CD4-positive, alpha-beta T cell treated with Interleukin-17A for 1 hour (primary cell): ENCODE measurements at places on chromosomes 2 and 18.

DNA sequence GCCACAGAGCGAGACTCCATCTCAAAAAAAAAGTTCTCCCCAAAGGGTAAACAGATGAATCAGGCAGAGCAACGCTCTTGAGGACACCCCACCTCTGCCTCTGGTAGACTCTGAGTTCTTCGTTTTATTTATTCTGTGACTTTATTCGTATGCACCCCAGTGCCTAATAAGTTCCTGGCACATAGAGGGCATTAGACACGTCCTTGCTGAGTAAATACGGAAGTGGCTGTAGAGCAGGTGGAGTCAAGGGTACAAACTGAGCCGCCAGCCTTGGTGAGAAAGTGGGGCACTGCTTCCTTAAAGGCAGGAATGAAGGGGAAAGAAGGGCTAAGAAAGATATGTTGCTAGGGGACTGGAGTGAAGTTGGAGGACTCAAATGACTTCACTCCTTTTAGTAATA, 12.9 kb downstream of the SULT1C2 start:
- DNase-seq: no peak

DNA sequence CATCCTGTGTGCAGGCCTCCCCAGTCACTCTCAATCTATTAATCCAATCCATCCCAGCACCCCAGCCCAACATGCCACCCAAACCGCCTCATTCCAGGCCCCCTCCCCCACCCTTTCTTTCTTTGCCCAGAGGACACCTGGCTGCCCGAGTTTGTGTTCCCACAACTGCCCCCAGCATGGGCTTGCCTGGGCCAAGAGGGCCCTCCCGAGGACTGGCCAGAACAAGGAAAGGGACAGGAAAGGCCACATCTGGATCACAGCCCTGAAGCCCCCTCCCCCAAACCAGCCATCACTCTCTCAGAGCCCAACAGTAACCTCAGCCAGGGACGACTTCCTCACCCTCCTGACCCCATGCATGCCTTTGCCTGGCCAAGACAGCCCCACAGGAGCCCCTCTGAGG, 1.2 kb downstream of the TNS1 start:
- no peak for DNase-seq

- no peak for DNase-seq
Measured at GRCh38 chr2:60479226-60480088, 74.0 kb downstream of the BCL11A start.

GRCh38 chr2:46158661-46159060, 138.5 kb upstream of the EPAS1 start:
- no peak for DNase-seq

DNA sequence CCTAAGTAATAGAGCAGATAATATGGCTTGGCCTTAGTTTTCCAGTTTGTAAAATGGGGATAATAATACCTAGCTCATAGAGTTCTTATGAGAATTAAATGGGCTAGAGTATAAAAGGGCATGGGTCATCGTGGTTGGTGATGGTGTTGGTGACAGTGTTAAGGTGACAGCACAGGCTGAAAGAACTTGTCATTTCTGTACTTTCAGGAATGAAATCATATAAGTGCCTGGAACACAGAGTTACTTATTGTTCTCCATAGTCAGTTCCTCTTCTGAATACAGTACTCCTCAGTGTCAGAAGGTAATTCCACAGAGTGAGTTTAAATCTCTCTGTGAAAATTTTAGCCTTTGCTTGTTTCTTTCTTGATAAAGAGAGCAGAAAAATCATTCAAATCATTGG, 42.4 kb downstream of the KIF5C start:
- no peak for DNase-seq

DNA sequence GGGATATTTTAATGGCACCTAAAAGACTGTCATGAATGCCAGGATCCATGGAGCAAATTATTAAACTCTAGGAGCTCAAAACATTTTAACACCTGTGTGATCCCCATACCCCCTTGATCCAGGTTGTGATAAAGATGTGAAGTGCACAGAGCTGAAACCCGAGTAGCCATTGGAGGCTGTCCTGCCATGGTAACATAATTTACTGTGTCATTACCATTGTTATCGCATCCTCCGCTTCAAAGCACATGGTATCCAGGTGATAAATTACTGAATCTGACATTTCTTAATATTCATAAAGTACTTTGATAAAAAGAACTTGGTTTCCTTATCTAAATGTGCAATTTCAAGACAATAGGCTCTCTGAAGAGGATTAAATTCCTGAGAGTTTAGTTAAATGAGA, 109.3 kb downstream of the CHST9 start:
- no peak for DNase-seq

DNA sequence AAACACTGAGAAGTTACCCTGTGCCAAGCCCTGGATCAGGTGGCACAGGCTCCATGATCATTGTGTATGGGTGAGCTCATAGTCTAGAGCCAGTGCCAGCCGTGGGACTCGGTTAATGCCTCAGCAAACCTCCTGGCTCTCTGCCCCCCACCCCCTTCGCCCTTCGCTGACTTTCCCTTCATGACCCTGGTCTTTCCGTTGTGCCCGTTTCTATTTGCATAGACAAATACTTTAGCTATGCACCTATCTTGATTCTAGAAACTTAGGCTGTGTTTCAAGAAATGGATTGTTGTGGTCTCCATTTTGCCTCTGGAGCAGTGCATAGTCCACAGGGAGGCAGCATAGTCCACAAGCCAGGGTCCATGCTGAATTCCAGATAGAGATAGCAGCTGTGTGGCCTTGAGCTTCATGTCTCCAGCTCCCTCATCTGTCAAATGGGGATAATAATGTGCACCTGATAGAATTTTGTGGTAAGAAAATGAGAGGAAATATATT, 44.8 kb upstream of the KDM3A start:
- DNase-seq: peak; percentile 23

GRCh38 chr2:124692707-124693106, 667.6 kb downstream of the CNTNAP5 start:
- no peak for DNase-seq

DNA sequence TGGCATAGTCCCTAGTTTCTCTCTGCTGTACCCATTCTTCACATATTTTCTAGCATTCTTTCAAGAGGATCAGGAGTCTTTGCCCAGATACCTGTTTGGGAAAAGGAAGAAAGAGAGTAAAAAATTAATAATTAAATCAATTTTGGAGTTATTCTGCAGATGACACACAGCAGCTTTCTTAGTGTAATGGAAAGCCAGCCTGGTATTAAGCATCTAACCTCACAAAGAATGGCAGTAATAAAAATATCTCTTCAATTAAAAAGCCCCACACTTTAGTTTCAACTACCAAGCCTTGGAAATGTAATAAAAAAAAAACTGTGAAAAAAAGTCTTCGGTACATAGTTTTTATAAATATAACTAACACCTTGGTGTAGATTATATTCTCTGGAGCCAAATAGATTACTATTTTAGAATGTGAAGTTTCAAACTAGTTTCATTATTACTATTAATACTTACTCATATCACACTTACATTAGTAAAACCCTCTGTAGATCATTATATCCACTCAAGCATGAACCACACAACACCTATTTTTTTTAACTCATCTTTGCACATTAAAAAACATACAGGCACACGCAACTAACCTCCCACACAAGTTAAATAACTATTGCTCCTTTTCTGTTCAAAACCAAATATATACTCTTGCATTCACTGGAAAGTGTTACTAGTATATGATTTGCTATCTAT, 90.9 kb downstream of the GPD2 start:
- no peak for DNase-seq

DNA sequence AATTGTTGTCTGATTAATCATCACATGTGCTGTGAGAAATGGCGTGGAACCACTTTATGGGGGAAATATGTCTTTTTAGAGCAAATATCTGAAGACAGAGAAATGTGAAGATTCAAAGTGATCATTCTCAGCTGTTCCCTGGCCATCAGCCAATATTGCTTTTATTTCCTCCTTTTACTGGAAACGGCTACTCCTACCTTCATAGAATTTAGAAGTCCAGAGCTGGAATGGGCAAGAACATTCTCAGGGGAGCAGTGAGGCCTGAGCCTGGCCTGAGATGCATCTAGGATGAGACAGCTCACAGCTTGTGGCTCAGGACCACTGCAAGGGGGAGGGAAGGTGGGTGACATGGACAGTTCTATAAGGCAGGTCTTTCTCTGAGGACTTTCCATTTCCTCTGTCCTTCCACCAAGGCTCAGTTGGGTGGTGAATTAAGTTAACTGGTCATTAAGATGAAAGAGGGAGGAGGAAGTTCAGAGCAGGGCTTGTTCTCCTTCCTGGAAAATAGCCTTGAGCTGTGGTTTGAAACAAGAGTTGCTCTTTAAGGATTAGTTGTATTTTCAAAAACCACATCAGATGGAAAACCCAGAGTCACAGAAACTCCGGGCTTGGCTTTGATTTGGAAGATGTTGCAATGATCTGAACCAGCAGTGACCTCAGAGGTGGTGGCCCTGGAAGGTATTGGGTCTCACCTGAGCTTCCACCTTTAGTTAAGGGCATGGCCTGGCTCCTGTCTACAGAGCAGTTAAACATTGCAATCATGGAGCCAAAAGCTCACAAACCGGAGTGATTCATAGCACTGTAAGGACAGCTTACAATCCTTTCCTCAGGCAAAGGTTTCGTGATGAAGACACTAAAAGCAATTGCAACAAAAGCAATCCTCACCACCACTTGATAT, 144.3 kb downstream of the VAPA start:
- DNase-seq: no peak

DNA sequence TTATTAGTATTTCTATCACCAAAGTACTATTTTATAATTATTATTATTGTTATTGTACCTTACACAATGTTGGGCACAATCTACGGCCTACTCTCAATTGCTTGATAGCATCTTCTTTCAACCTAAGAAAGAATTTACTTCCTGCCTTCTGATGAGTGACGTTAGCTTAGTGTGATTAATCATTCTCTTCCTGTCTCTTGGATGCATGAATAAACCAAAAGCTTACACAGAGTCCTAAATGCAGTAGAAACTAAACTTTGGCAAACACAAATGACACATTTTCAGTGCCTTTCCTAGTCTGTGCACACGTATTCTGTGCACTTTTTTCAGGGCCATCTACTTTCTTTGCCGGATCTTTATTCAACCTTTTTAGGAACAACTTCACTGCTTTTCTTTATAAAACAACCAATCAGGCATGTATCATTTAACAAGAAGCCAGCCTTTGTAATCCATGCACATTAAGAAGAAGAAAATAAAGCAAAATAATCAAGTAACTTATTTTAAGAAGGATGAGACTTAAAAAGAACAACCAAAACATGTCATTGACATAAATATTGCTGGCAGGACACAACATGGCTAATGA, 19.1 kb downstream of the TRAK2 start:
- peak; percentile 61 for DNase-seq
